ENCODE measurements at places on chromosomes 16 and 17. TPM values are rescaled to one million over a fixed set of nuclear protein-coding genes. Genes with fewer than 3 reads are reported as not detected.

- no peak for DNase-seq
Observed at GRCh38 chr17:1227917-1228780, 42.1 kb upstream of the BHLHA9 start.

DNA sequence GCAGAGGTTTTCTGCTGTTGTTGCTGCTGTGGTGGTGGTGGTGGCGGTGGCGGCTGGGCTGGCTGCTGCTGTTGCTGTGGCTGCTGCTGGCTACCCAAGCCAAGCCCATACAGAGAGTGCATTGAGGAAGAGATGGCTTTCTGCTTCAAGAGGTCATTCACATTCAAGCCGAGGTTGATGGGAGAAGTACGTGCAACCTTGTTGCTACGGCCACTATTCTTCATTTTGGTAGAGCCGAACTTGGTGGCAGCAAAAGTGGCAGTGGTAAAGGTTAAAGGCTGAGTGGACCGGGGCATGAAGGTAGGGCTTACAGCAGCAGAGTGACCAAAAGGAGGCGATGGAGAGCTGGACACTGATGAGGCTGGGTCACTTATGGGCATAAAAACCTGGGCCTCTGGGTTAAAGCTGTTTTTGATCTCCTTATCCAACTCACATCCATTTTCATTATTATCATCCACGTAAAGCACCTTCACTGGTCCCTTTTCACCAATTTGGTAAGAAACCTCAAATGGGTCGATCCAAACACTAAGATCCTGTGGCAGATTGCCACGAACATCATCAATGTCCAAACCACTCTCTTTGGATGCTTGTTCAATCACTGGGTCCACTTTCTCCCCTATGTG is 2.8 kb downstream of the TOB1 start:
- DNase-seq, result no peak

DNA sequence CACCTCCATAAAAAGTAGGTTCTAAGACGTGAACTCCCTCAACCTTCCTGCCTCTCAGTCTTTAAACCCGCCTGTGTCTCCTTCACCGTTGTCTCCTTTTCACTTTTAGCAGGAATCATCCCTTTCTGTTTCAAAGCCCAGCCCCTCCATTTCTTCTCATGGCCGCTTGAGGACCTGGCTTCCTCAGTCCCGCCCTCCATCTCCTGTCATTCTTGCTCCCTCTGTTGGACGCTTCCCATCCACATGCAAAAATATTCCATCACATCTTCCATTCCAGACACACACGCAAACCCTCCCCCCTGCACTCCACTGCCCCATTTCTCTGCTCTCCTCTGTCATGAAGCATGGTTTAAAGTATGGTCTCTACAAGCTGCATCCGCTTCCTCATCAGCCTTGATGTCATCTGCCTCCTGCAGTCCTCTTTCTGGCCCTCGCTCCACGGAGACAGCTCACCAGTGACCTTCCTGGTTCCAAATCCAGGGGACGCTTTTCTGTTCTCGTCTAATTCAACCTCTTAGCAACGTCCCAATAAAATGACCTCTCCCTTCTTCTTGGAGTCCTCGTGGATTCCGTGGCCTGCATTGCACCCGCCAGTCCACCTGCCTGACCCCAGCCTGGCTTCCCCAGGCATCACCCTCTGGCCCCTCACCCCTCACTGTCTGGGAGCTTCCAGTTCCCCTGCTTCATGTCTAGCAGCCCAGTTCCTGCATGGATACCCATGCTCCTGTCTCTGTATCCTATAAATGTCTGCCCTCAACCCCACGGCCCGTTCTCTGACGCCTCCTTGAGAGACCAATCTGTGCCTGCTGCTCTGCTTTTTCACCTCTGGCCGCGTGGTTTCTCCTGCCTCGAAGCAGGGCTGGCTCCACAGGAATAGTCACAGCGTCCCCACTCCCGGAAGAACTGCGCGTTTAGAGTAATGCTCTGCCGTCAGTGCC is 26.2 kb downstream of the ANKRD40 start:
- no peak for DNase-seq

GRCh38 chr17:41451154-41451728 is 10.5 kb upstream of the KRT38 start:
- DNase-seq, result no peak

The NPIPA7 gene
- 9.5 TPM for polyA plus RNA-seq

GRCh38 chr16:49495596-49496355 is 122.2 kb downstream of the C16orf78 start:
- no peak for DNase-seq

- DNase-seq, result no peak
Observed at GRCh38 chr16:85959686-85960085, 60.7 kb downstream of the IRF8 start.

- no peak for DNase-seq
Observed at GRCh38 chr16:19974607-19975006, 90.0 kb upstream of the GPRC5B start.

- no peak for DNase-seq
Observed at GRCh38 chr16:85838381-85838780, 38.9 kb downstream of the COX4I1 start.

GRCh38 chr17:69978056-69978646 is 96.9 kb upstream of the KCNJ16 start:
- no peak for DNase-seq

The GPR139 gene
- not detected for polyA plus RNA-seq

The SLC52A1 gene
- polyA plus RNA-seq, result 0.15 TPM

The SGCA gene
- 0.83 TPM for polyA plus RNA-seq

GRCh38 chr16:11082108-11082859 is 137.9 kb downstream of the CLEC16A start:
- no peak for DNase-seq

The KRT33A gene
- polyA plus RNA-seq, result not detected

DNA sequence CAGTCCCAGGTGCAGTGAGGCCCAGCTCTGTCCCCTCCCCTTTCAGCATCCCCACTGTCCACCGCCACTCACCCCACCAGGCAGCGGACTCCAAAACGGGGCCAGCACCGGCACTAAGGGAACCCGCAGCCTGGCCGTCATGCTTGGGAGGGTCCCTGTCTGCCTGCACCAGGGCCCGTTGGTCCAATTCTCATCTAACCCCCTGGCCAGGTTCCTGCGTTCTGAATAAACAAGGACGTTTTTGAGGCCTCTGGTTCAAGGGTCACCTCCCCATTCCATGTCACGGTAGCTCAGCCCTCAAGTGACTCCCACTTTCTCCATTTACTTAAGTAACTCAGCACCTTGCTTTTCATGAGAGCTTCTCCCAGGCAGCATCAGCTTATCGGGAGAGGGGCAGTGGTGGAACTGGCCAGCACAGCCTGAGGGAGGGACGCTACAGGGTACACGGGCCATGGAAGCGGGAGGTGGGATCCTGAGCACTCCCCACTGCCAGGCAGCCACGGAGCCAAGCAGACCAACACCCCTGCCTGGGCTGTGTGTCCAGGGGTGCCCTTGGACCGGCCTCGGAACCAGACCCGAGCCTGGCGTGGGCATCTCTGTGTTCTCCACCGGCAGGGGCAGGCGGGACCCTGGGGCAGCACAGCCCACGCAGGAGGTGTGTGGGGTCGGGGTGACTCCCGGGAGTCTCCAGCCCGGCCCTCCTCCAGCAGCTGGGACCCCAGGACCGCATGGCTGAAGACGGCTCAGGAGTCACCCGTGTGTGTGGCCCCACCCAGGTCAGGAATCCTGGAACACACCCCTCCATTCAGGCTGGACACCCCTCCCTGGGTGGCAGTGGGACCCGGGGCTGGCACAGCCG is 74.9 kb upstream of the GNG13 start:
- no peak for DNase-seq

DNA sequence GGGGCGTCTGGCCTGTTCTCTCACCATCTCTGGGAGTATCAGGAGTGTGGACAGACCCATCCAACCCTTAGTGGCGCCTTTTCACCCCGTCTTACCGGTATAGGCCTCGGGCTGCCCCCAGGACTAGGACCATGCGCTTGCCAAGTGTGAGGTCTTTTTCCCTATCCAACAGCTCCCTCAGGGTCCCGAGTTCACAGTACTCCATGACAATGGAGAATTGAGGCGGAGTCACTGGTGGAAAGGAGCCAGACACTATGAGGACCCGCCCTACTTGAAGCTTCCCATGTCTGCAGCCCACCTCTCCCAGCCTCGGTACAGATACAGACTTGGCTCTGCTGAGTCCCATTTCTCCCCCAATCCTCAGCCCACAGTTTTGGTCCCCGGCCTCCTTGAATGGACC is 15.9 kb upstream of the RFWD3 start:
- DNase-seq, result no peak

DNA sequence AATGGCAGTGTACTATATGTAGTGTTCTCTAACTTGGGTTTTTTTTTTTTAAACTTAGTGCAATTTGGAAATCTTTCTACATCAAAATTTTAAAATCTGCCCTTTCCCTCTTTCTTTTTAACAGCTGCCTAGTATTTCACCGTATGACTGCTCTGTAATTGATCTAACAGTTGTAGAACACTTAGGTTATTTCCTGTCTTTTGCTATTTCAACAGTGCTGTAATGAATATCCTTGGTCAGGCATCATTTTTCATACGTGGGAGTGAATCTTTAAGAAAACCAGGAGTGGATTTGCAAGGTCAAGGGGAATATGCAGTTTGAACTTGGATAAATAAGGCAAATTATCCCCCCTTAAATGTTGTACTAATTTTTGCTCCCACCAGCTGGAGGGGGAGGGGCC is 3.8 kb downstream of the NLRC5 start:
- DNase-seq, result no peak

DNA sequence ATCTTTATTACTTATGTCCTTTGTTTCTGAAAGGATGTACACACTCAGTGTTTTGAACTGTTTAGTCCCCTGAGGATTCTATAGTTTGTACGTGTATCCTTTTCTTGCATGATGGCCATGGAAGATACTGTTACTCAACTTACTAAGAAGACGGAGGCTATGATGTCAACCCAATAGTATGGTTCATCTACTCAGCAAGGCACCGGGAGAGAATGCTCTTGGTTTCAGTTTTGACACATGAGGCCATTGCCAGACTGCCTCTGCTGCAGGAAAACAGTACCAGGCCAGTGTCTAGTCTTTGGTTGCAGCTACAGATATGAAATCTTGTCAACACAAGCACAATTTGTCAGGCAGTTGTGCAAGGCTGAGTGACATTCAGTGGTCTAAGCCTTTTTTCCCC is 134.5 kb downstream of the MRTFB start:
- no peak for DNase-seq
